ENCODE measurements at places on chromosomes 11 and 22.

DNA sequence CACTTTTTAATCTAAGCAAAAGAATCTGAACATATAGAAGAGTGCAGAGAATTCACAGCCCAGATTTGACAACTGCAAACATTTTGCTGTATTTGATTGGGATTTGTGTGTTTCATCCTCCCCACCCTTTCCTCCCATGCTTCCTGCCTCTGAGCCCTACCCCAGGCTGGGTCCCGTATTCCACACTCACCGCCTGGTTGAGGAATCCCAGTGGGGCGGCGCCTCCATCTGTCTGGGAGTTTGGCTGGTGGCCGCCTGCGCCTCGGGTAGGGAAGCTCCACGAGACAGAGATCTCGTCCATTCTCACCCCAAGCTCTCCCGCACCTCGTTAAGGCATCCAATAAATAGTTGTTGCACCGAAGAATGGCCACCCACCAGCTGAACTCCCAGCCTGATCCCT is 105.9 kb upstream of the SLC22A12 start:
- DNase-seq: no peak

GRCh38 chr11:77542296-77542695 is 47.5 kb upstream of the AQP11 start:
- DNase-seq: no peak

GRCh38 chr22:43774318-43774915 is 37.7 kb downstream of the EFCAB6 start:
- DNase-seq: no peak

- no peak for DNase-seq
Measured at GRCh38 chr11:36254713-36255112, 34.5 kb downstream of the COMMD9 start.

DNA sequence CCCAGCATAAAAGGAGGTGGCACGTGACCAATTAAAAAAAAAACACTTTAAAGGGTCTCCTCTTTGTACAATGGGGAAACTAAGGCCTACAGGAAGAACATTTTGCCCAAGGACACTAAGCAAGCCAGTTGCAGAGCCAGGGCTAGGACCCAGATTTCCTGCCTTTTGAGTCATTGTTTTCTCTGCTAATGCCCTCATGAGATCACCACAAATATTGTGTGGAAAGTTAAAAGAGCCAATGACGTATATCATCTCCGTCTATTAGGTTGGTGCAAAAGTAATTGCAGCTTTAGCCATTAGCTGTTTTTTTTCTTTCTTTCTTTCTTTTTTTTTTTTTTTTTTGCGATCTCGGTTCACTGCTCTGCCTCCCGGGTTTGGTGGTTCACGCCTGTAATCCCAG is 24.1 kb upstream of the LRRC32 start:
- DNase-seq: no peak

GRCh38 chr11:5129457-5129877 is 8.7 kb downstream of the OR52A5 start:
- DNase-seq: no peak

GRCh38 chr11:74932169-74932568 is 16.7 kb downstream of the XRRA1 start:
- no peak for DNase-seq
